Chondrocyte (in vitro differentiated cells): ENCODE measurements at places on chromosomes 6 and 20.

DNA sequence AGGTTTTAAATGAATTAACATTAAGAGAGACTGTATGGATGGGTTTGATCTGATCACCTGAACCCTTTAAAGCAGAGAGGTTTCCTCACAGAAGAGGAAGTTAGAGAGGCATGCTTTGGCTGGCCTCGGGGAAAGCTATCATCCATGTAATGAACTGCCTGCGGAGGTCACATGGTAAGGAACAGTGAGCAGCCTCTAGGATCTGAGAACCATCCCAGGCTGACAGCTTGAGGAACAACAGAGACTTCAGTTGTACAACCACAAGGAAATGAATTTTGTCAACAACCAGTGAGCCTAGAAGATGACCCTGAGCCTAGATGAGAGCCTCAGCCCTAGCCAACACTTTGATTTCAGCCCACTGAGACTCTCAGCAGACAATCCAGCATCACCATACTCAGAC lies 2.9 kb upstream of the COL21A1 start:
- H3K27ac ChIP-seq = no peak overlapping the region
- DNase-seq = no peak
- no peak overlapping the region for H3K4me3 ChIP-seq
- H3K36me3 ChIP-seq = no peaks in the 10 kb centered on the region
- peaks cover 52% of the 10 kb centered on the region for H3K4me1 ChIP-seq

GRCh38 chr6:3320238-3320811 lies 61.6 kb downstream of the PSMG4 start:
- DNase-seq = peak; percentile 48
- H3K4me1 ChIP-seq = peaks cover 18% of the 10 kb centered on the region
- no peaks in the 10 kb centered on the region for H3K27me3 ChIP-seq
- H3K27ac ChIP-seq = no peak overlapping the region
- no peak overlapping the region for H3K4me3 ChIP-seq

DNA sequence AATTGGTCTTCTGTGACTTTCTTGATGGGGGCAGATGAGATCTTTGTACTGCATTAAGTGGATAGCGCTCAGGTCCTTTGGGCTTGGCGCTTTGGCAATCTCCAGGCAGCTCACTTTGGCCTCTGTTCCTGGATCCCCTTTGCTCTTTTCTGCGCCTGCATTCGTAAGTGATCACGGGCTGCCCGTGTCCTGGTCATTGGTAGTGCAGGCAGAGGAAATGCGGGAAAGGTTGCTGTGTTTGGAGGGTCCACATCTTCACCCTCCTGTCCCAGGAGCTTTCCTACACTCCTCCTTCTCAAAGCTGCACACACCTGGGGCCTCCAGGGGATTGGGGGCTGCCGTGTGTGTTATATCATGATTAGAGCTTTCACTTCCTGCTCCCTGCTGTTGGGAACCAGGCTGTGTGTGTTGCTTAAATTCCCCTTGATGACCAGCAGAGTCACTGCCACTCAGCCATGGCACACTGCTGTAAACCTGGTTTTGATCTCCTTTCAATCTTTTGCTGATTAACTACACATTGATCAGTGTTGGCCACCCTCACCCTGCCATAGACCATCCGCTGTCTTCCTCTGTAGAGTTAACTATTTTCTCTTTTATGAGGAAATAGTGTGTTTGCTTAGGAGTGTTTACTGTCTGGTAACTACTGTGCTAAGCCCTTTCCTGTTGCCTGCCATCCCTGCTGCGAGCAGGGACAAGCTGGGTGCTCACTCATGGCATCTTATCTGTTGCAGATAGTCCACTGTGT lies 13.0 kb upstream of the SNHG17 start:
- H3K27me3 ChIP-seq = no peaks in the 10 kb centered on the region
- H3K27ac ChIP-seq = no peak overlapping the region
- DNase-seq = no peak
- peak overlapping the region; percentile 72 for H3K4me3 ChIP-seq
- H3K36me3 ChIP-seq = peaks cover 20% of the 10 kb centered on the region

GRCh38 chr20:22984606-22985005 lies 50.5 kb upstream of the SSTR4 start:
- no peak overlapping the region for H3K27ac ChIP-seq
- DNase-seq = no peak
- H3K36me3 ChIP-seq = no peaks in the 10 kb centered on the region
- H3K4me1 ChIP-seq = peaks cover 5% of the 10 kb centered on the region
- H3K27me3 ChIP-seq = peaks cover 7% of the 10 kb centered on the region

DNA sequence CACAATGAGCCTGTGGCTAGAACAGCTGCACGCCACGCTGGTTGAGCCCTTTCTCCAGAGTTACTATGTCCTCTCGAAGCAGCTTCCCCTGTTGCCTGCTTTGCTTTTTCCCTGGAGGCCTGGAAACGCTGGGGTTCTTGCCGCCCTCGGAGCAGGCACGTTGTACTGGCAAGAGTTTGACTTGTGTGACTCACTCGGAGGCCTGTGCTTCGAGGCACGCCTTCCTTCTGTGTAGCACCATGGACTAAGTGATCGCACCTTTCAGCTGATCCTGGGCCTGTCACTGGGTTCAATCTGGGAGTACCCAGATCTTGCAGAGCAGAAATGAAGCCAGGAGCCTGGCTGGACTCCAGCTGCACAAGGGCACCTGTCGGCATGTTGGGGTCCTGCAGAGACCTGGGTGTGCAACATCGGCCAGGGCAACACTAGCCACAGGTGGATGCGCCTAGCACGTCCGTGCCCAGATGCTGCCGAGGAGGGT lies 5.2 kb downstream of the INSM1 start:
- peaks cover 66% of the 10 kb centered on the region for H3K27me3 ChIP-seq
- no peak overlapping the region for H3K27ac ChIP-seq
- peaks cover 5% of the 10 kb centered on the region for H3K4me1 ChIP-seq
- H3K36me3 ChIP-seq = no peaks in the 10 kb centered on the region

- H3K4me3 ChIP-seq = no peak overlapping the region
- H3K4me1 ChIP-seq = peaks cover 15% of the 10 kb centered on the region
- H3K27ac ChIP-seq = no peak overlapping the region
- no peaks in the 10 kb centered on the region for H3K27me3 ChIP-seq
These were observed 195.5 kb downstream of the ISM1 start for GRCh38 chr20:13416531-13416930.

DNA sequence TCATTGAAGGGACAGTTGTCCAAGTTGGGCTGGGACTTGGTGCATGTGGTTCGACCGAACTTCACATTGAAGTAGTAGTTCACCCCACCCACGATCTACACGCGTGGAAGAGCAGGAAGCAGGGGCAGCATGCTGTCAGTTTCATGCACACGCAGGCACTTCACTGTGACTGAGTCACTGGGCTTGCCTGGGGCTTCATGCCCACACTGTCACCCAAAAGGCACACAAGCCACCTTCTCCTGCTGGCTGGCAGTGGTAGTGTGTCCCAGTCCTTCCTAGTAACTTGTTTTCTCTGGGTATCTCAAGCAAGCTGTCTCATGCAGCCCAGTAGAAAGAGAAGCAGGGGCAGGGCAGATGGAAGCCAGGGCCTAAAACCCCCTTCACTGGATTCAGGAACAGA lies 2.0 kb downstream of the CST5 start:
- no peak for DNase-seq
- H3K27ac ChIP-seq = no peak overlapping the region

DNA sequence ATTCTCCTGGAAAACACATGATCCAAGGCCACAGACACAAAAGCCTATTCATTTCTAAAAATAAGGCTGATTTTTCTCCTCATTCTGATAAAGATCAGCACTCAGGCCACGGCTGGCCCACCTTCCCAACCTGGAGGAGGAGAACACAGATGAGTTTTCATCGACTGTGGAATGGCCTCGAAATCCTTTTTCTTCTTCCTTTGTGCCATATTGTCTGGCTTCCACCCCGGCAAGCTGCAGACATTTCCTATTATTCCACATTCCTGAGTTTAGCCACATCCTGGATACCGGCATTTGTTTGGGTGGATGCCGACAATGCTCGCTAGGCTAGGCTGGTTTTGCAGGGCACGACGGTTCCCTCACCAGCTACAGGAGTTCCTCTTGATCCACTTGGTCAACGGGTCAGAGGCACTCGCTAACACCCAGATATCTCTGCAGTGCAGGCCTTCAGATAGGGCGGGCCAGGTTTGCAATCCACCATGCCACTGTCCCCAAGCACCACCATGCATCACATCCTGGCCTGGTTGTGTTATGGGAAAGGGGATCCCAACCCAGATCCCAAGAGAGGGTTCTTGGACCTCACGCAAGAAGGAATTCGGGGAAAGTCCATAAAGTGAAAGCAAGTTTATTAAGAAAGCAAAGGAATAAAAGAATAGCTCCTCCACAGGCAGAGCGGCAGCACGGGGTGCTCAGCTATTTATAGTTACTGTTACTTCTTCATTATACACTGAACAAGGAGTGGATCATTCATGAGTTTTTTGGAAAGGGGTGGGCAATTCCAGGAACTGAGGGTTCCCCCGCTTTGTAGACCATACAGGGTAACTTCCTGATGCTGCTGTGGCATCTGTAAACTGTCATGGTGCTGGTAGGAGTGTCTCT lies 4.2 kb upstream of the CTSZ start:
- peaks cover 53% of the 10 kb centered on the region for H3K4me1 ChIP-seq
- no peaks in the 10 kb centered on the region for H3K36me3 ChIP-seq
- H3K27ac ChIP-seq = peak overlapping the region; percentile 96

DNA sequence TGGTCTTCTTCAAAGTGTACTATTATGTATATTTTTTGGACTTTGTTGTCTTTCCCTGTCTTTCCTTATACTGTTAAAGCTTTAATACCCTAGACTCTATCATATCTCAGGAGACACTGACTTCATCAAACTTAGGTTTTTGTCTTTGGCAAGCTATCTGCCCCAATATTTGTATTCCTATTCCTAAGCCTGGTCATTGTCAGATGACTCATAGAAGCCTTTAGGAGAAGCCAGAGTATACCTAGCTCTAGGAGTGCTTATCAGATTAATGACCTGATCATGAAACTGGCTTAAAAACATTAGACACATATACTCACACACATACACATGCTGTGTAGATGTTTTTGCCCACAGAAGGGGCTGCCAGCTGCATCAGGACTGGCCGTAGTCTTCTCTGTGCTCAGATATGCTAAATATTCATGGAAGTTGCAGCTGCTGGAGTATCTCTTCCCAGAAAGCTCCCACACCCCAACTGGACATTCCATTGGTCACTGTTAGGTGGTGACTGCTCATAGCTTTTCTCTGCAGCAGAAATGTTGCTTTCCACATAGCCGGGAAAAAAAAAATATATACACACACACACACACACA lies 102.0 kb downstream of the ANKS1A start:
- H3K4me1 ChIP-seq = peaks cover 9% of the 10 kb centered on the region
- no peak overlapping the region for H3K4me3 ChIP-seq
- H3K27me3 ChIP-seq = no peaks in the 10 kb centered on the region
- peak overlapping the region; percentile 30 for H3K27ac ChIP-seq
- no peak for DNase-seq

- no peak for DNase-seq
- peaks cover 83% of the 10 kb centered on the region for H3K4me1 ChIP-seq
- H3K27ac ChIP-seq = peak overlapping the region; percentile 91
- no peaks in the 10 kb centered on the region for H3K27me3 ChIP-seq
- H3K36me3 ChIP-seq = no peaks in the 10 kb centered on the region
- H3K4me3 ChIP-seq = no peak overlapping the region
These were observed 540.5 kb upstream of the JAG1 start for GRCh38 chr20:11214256-11214840.

DNA sequence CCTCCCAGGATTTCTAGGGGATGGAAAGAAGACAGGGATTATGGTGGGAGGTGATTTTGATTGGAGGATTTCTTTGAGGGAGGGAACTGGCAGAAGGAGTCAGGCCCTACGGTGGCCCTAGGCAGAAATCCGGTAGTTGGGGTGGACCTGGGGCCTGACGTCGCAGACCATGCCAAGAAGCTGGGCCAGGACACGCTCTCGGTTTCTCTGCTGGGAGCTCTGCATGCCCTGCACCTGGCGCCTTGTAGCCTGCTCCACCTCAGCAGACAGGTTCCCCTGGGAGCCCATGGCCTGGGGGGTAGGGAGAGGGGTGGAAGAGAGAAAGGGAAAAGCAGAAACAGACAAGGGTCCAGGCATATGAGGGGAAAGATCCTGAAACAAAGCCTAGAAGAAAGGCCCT lies 1.1 kb downstream of the ATP6V1G2 start:
- no peak overlapping the region for H3K4me3 ChIP-seq
- H3K36me3 ChIP-seq = peaks cover 4% of the 10 kb centered on the region
- H3K27ac ChIP-seq = no peak overlapping the region
- no peak for DNase-seq

- DNase-seq = no peak
- H3K27ac ChIP-seq = no peak overlapping the region
- no peak overlapping the region for H3K4me3 ChIP-seq
- peaks cover 14% of the 10 kb centered on the region for H3K4me1 ChIP-seq
- no peaks in the 10 kb centered on the region for H3K36me3 ChIP-seq
These were observed 455.7 kb downstream of the PLCB1 start for GRCh38 chr20:8587810-8588209.

- H3K4me3 ChIP-seq = no peak overlapping the region
- H3K4me1 ChIP-seq = no peaks in the 10 kb centered on the region
- peaks cover 4% of the 10 kb centered on the region for H3K36me3 ChIP-seq
- DNase-seq = no peak
These were observed 266.0 kb upstream of the STXBP5 start for GRCh38 chr6:146938266-146938665.

DNA sequence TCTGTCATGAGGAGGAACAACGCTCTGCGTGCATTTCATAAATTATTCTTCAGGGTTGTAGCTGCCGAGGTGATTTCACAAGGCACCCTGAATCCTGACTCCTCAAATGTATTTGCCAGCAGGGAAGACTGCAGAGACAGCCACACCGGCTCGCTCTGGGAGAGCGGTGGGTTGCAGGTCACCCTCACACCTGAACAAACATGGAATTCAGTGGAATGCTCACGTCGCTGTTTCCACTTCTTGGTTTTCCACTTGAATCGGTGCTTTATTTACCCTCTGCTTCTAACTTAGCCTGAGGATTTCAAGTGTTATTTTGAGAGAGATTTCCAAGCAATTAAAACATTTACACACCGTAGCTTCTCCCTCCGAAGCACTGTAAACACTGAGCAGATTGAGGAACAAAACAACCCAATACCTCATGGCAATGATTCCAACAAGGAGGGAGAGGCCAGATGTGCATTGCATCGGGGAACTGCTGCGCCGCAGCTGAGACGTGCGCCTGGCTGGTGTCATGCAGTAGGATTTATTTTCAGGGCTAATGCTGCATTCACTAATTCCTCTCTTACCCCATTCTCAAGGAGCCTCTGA lies 59.5 kb upstream of the GGTLC1 start:
- DNase-seq = no peak
- no peaks in the 10 kb centered on the region for H3K36me3 ChIP-seq
- H3K4me3 ChIP-seq = no peak overlapping the region
- no peaks in the 10 kb centered on the region for H3K27me3 ChIP-seq
- H3K27ac ChIP-seq = no peak overlapping the region

- H3K27me3 ChIP-seq = no peaks in the 10 kb centered on the region
- H3K36me3 ChIP-seq = peaks cover 11% of the 10 kb centered on the region
- no peak for DNase-seq
- peaks cover 62% of the 10 kb centered on the region for H3K4me1 ChIP-seq
These were observed 21.1 kb downstream of the CHMP4B start for GRCh38 chr20:33832103-33832804.

GRCh38 chr6:71205336-71205956 lies 83.2 kb upstream of the OGFRL1 start:
- peaks cover 12% of the 10 kb centered on the region for H3K4me1 ChIP-seq
- no peaks in the 10 kb centered on the region for H3K27me3 ChIP-seq
- H3K36me3 ChIP-seq = no peaks in the 10 kb centered on the region
- H3K27ac ChIP-seq = peak overlapping the region; percentile 0
